Stimulated activated CD8-positive, alpha-beta memory T cell treated with anti-CD3 and anti-CD28 coated beads, Interleukin-7, amount 100 ng/mL, for 1 hour (primary cell): ENCODE measurements at places on chromosomes 3 and 15.

DNA sequence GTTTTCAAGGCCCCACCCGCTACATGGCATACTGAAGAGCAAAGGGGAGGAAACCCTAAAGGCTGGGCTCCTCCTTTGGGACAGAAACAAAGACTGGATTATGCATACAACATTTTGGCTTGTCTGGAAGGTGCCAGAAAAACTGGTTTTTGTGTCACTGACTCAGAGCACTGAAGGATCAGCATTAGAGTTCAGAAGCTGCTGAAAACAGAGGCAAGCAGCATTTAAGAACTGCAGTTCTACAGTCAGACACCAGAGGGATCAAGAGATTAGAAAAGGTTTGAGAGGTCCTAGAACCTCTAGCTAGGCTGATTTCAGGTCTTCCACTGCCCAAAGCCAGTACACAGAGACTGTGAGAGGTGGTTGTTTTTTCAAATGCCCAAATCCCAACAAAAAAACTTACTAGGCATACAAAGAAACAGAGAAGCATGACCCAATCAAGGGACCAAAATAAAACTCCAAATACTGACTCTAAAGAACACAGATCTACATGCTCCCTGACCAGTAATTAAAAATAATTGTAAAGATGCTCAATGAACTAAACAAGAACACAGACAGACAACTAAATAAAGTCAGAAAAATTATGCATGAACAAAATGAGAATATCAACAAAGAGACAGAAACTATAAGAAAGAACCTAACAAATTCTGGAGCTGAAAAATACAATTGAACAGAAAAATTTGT, 91.2 kb downstream of the SENP2 start:
- no peak for DNase-seq

- DNase-seq = no peak
Observed at GRCh38 chr3:169394316-169394715, 269.2 kb downstream of the MECOM start.

- no peak for DNase-seq
Observed at GRCh38 chr15:43872416-43873020, 45.7 kb downstream of the WDR76 start.

- DNase-seq = no peak
Observed at GRCh38 chr3:33644582-33644981, 73.5 kb downstream of the CLASP2 start.

DNA sequence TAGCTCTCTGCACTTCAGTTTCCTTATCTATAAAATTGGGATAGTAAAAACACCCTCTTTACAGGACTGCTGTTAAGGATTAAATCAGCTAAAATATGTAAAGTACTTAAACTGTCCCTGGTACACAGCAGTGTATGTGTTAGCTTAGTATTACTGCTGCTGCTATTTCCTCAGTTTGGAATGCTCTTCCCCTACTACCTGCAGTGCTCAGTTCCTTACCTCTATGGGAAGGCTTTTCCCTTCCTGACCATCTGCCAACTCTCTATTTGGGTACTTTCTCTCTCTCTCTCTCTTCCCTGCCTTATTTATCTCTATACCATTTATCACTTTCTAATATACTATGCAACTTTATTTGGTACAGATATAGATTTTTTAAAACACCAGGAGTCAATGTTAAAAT, 26.5 kb downstream of the KPNA4 start:
- DNase-seq = no peak
